Suppressor macrophage treated with lipopolysaccharide for 1 hour (primary cell): ENCODE measurements at places on chromosomes 3 and 15.

DNA sequence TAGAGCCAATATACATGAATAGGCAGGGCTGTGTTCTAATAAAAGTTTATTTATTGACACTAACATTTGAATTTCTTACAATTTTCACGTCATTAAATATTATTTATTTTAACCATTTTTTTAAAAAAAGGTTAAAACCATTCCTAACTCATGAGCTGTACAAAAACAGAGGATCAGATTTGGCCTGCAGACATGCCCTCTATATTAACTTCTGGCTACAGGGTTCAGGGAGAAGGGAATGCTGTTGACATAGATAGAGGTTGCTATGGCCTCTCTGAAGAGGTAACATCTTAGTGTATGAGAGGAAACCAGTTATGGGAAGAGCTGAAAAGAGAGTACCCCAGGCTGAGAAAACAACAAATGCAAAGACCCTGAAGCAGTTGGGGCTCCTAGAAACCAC is 19.1 kb upstream of the RAP2B start:
- no peak for DNase-seq

DNA sequence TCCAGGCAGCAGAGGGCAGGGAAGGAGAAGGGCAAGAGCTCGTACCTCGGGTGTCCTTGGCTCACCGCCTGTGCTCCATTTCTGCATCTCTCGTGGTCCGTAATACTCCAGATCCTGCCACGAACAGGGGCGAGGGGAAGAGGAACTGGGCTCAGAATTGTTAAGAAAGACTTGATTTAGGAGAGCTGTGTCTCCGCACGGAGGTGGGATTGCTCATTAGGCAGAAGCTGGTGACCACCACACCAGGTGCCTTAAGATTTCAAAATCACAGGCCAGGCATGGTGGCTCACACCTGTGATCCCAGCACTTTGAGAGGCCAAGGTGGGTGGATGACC is 37.2 kb upstream of the BDH1 start:
- no peak for DNase-seq

DNA sequence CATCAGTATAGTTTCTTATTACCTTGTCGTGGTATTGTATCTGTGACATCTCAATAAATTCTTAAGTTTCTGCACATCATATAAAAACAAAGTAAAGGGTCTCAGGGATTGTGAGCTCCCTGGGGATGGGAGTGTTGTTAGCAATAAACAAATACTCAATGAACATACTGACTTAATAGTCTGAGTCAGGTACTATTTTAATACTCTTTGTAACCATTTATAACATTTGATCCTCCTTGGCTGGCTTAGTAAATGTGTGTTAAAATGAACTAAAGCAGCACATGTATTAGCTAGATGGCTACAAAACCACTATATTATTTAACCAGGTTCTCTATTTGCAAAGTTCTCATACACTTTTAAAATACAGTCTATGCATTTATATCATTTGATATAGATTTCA is 1.8 kb downstream of the ICE2 start:
- no peak for DNase-seq

DNA sequence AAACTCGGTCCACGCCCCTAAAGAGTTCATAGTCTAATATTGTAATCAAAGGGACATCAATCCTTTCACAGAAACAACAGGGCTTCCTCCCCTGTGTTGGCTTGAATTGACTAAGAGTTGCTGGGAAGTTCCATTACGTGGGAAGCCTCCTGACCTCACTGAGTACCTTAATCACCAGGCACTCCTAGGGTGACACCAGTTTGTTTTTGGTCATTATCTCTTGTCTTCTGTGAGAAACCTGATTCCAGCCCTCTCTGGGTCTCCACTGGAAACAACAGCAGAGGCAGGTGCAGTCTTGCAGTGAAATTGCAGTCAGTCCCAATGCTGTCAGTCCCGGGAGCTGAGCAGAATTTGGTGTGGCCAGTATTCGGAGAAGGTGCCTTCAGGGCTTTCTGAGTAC is 55.4 kb downstream of the BOC start:
- peak; percentile 50 for DNase-seq

DNA sequence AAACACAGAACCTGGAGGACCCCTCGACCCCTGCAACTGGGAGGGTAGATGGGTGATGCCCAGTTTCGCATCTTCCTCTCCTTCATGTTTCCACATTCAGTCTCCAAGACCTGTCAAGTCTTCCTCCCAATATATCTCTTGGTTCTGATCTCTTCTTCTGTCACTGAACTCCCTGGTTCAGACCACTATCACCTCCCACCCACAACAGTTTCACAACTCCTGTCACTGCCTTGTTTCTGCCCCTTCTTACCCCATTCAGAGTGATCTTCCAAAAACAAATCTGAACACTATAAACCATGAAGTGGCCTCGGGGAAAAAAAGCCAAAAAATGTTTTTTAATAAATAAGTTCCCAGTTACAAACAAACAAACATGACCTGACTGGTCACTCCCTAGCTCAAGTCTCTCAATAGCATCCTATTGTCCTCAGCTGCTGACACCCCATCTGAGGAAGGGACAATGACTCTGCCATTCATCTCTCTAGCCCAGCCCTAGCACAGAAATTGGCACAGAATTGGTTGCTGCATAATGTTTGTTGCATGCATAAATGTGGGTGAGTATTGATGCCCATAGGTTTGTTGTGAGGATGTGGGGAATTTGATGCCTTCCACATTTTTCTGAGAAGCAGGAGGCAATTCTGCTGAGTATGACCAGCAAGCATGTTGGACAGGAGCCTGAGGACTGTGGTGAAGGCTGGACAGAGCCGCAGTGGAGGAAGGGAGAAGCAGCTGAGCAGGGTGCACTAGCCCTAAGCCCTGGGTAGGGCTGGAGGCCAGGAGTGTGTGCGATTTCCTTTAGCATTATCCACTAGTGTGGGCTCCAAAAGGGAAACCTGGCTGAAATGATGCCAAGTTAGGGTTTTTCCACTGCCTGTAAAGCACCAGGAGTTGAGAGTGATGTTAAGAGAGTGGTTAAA is 12.2 kb upstream of the XYLB start:
- DNase-seq, result no peak

GRCh38 chr3:72223116-72223515 is 438.2 kb upstream of the PROK2 start:
- no peak for DNase-seq

DNA sequence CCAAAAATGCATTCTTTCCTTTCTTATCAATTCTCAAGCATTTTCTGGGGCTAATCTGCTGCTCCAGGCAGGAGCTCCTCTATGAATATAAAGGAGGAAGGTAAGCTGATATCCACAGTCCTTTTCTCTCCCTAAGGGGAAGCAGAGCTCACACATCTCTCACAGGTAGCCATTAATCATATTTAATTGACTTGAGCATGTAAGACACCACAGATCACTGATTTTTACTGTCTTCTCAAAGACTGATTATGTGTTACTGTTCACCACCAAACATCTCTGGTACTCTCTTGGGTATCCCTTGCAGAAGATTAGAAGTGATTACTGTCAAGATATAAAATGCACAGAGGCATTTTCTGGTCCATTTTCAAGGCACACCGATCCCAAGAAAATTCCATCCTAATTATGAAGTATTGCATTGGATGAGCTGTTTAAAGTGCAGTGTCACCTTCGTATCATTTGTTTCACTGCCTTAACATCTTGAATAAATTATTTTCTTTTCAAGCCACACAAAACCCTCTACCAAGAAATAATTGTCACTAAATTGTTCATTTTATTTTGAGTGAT is 100.7 kb downstream of the ARPP21 start:
- DNase-seq, result no peak

DNA sequence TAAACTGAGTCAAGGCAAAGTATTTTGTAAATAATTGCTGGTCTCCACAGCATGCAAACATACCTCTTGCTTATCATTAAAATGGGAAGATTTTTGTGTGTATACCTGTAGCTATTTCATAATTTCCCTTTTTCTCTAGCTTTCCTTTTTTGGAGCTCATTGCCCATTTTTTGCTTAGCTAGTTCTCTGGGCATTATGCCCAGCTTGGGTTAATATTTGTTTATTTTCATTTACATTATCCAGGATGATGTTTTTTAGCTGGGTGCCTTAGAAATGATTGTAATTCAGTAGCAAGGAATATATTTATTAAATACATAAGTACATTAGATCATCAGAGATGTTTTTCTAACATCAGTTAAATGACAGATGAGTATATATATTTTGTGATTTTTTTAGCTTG is 1271.7 kb upstream of the GBE1 start:
- DNase-seq, result no peak

DNA sequence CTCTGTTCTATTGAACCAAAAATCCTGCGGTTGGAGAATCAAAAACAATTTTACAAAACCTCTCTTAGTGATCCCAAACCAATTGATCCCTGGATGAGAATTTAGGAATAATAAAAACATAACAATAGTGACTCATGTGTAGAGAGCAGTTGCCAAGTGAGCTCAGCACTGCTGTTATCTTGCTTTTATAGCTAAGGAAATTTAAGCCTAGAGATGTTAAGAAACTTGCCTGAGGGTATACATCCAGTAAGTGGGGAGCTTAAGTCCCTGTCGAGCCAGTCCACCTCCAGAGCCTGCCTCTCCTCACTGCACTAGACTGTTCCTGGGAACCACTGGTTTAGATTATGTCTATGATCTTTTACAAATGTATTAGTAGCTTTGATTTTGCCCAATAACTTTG is 358.4 kb upstream of the LMCD1 start:
- DNase-seq, result no peak

GRCh38 chr3:102605153-102605552 is 170.3 kb downstream of the ZPLD1 start:
- DNase-seq, result no peak

GRCh38 chr3:52446631-52447511 is 2.0 kb upstream of the SEMA3G start:
- DNase-seq, result peak; percentile 75

DNA sequence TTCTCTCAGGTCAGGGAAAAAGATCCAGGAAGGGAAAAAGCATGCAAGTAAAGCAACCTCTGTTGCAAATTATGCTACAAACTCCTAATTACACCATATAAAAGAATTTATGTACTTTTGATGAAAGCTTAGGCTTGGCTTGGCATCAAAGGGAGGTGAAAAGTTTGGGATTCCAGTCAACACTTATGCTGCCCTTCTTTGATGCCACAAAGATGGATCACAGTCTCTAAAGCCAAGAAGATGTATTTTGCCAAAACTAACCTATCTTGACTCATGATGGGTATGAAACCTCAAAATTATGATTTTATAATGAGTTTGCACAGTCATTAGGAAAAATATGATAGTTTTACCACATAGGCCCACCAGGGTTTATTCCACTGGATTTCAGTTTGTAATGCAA is 101.0 kb upstream of the CCDC80 start:
- no peak for DNase-seq

DNA sequence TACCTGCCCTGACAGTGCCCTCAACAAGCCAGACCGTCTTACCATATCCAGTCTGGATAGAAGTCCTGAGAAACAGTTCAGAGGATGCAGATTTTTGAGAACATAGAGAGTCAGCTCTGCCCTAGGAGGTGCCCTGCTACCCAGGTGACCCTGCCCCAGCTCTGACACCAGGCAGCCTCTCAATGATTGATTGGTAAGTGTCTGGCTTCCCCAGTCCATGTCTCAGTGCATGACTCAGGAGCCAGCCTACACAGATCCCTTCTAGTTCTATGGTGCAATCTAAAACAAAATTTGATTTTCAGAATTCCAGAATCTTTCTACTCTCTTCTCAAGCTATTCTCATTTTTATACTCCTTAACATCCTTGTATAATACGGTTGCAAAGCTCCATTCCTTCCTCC is 292.1 kb downstream of the VPS13C start:
- DNase-seq, result no peak

GRCh38 chr3:12224181-12225147 is 64.4 kb upstream of the PPARG start:
- DNase-seq, result peak; percentile 20

DNA sequence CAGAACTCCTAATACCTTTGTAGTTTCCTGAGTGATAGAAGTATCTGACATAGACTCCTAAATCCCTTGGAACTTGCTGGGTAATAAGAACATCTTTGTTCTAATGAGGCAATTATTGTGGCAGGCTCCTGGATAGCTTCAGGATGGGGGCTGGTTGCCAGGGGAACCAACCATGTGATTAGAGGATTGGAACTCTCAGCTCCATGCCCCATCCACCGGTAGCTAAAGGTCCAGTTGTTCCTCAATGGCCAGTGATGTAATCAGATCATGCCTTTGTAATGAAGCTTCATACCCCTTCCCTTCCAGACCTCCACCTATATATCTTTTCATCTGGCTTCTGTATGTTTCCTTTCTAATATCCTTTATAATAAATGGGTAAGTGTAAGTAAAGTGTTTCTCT is 221.2 kb upstream of the ALCAM start:
- no peak for DNase-seq

DNA sequence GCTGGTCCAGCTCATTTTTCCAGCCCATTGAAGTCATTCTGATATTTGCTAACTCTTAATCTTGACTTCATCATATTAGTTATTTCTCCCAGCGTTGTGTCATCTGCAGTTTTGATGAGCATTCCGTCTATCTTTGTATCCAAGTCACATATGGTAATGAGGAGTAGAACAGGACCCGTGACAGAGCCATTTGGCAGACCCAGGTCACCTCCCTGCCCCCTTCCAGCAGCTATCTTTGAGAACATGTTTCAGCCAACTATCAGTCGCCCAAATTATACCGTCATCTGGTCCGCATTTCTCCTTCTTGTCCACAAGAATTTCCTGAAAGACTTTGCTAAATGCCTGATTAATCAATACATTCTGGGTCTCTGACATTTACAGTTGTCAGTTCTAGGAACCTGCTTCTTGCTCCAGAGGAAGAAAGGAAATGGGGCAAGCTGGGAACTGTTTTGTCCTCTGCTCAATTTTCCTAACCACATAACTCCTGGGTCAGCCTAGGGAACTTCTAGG is 347.1 kb upstream of the NR2E3 start:
- no peak for DNase-seq

DNA sequence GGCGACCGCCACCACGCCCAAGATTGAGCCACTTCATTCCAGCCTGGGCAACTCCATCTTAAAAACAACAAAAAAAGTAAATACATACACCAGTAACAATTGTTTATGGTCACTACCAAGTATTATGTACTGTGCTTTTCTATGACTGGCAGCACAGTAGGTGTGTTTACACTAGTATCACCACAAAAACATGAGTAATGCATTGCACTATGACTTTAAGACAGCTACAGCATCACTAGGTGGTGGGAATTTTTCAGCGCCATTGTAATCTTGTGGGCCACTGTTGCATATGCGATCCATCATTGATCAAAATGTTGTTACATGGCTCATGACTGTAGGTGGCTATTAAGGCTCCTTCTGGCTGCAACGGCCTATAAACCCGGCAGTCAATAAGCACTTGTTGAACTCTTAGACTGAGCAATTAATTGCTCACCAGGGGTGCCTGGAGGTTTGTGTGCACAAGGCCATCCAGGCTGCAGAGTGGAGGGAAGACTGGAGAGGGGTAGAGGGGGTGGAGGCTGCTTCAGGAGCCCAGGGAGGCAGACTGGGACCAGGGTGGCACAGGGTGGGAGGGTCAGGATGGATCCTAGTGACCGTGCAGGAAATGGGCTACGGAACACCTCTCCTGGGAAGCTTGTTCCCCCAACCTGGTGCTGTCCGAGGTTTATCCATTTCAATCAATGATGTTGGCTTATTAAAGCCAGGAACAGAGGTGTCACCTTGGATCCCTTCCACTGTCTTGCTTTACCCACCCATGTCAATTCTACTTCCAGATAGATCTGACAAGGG is 17.9 kb upstream of the COPG1 start:
- peak; percentile 47 for DNase-seq
